Upper lobe of right lung (tissue), 1 donor: ENCODE measurements at places on chromosomes 1 and 21. TPM values are rescaled to one million over a fixed set of nuclear protein-coding genes. Genes with fewer than 3 reads are reported as not detected.
A peak's percentile ranks its signal among the peaks of the same experiment; 100 is the strongest.

DNA sequence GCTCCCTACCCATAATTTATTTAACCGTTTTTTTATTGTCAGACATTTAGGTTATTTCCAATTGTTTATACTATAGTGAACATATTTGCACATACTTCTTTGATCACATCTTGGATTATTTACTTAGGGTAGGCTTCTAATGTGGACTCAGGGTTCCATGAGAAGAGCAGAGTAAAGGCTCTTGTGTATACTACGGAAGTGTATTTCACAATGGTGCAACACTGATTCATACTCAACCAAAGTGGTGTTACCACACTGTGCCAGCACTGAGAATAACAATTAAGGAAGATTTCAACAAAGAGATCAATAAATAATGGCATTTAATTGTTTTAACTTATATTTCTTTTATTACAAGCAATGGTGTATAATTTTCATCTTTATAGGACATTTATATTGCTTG is 251.2 kb downstream of the ZNF326 start:
- H3K4me1 ChIP-seq = no peaks in the 10 kb centered on the region
- no peaks in the 10 kb centered on the region for H3K27me3 ChIP-seq
- no peak overlapping the region for H3K4me3 ChIP-seq
- DNase-seq = no peak

The RPS6KC1 gene
- total RNA-seq = 15.1 TPM

- H3K4me1 ChIP-seq = no peaks in the 10 kb centered on the region
- H3K36me3 ChIP-seq = no peaks in the 10 kb centered on the region
- H3K27me3 ChIP-seq = no peaks in the 10 kb centered on the region
- H3K4me3 ChIP-seq = no peak overlapping the region
- no peak overlapping the region for H3K27ac ChIP-seq
Observed at GRCh38 chr21:14923468-14923867, 141.3 kb downstream of the NRIP1 start.

The CFHR3 gene
- 0.23 TPM for total RNA-seq

DNA sequence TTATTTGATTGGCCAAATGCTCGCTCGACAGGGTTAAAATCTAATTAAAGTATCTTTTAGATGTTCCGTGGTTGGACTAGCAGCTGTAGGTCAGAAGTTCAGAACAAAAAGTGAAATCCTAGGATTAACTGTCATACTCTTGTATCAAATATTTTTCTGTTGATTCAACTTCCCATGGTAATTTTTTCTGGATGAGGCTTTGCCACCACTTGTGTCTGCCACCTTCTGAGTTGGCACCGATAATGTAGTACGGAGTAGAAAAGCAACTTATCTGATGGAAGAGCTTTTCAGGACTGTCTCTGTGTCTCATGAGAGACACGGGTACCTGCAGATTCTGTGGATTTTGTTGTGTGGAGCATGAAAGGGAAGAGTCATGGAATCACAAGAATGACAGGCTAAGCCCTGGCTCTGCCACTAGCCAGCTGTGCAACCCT is 44.6 kb upstream of the CNN3 start:
- no peak overlapping the region for H3K4me3 ChIP-seq
- H3K36me3 ChIP-seq = no peaks in the 10 kb centered on the region
- peak overlapping the region; percentile 47 for H3K27ac ChIP-seq
- no peaks in the 10 kb centered on the region for H3K27me3 ChIP-seq

DNA sequence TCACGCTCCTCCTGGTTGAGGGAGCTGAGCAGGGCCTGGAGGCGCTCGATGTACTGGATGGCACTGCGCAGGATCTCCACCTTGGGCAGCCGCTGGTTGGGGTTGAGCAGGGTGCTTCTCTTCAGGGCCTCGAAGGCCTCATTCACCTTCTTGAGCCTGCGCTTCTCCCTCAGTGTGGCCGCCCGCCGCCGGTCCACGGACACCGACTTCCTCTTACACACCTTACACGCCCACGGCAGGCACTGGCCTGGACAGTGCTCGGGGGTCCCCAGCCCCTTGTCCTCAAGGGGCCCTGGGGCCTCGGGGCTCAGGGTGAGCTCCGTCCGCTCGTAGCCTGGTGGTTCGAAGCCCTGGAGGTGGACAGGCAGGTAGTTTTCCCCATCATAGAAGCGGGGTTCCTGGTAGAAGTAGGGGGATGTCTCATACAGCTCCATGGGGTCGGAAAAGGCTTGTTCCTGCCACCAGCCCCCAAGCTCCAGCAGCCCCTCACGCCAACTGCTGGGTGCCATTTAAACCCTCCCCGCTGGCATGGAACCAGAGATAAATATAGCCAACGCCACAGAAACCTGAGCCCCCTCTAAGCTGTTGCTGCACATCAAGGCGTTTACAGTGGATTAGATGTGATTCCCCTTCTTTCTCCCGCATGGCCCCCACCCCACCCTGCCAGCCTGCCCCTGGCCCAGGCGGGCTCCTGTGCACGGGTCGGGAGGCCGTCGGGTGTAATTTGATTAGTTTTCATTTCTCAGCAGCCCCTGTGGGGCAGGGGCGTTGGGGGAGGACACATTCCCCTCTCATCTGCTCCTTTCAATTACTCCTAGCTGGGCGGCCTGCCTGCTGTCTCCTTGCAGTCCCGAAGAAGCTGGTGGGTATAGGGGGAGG is at the start of gene MYOG:
Gene MYOG (minus strand): TSS at position 485 of the 879 bp plus-strand sequence. CDS start 51 bp downstream, at position 434.
- no peaks in the 10 kb centered on the region for H3K27me3 ChIP-seq
- no peaks in the 10 kb centered on the region for H3K36me3 ChIP-seq
- H3K27ac ChIP-seq = no peak within 1 kb of the TSS
- no peaks in the 10 kb centered on the region for H3K4me1 ChIP-seq

The HMGCL gene
- 40.1 TPM for total RNA-seq

The COL18A1 gene
- 60.4 TPM for total RNA-seq

GRCh38 chr1:176682830-176683535 is 220.0 kb downstream of the PAPPA2 start:
- H3K27me3 ChIP-seq = no peaks in the 10 kb centered on the region
- no peak overlapping the region for H3K4me3 ChIP-seq
- H3K36me3 ChIP-seq = no peaks in the 10 kb centered on the region
- no peak overlapping the region for H3K27ac ChIP-seq
- DNase-seq = no peak

GRCh38 chr1:43455213-43455889 is 1.6 kb upstream of the HYI start:
- H3K27ac ChIP-seq = peak overlapping the region; percentile 89
- no peak for DNase-seq
- H3K27me3 ChIP-seq = no peaks in the 10 kb centered on the region
- H3K36me3 ChIP-seq = peaks cover 14% of the 10 kb centered on the region
- H3K4me1 ChIP-seq = no peaks in the 10 kb centered on the region

- no peaks in the 10 kb centered on the region for H3K36me3 ChIP-seq
- no peak overlapping the region for H3K4me3 ChIP-seq
- DNase-seq = no peak
- no peaks in the 10 kb centered on the region for H3K27me3 ChIP-seq
Observed at GRCh38 chr21:19029816-19030215, 626.2 kb upstream of the TMPRSS15 start.

DNA sequence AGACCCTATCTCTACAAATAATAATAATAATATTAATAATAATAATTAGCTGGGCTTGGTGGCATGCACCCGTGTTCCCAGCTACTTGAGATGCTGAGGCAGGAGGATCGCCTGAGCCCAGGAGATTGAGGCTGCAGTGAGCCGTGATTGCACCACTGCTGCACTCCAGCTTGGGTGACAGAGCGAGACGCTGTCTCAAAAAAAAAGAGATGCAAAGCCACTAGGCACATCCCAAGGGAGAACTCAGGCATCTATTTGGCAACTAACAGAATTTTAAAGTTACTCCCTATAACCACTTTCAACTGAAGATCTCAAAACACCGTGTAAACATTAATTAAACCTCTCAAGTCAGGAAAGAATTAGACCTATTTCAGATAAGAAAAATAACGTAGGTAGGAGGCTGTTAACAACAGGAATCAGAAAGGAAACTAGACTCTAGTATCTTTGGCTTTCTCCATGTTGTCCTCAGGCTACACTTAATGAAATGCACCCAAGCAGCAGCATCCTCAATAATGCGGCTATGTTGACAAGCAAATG is 3.7 kb downstream of the RNF19B start:
- H3K27ac ChIP-seq = no peak overlapping the region
- no peak for DNase-seq
- no peak overlapping the region for H3K4me3 ChIP-seq
- no peaks in the 10 kb centered on the region for H3K27me3 ChIP-seq

DNA sequence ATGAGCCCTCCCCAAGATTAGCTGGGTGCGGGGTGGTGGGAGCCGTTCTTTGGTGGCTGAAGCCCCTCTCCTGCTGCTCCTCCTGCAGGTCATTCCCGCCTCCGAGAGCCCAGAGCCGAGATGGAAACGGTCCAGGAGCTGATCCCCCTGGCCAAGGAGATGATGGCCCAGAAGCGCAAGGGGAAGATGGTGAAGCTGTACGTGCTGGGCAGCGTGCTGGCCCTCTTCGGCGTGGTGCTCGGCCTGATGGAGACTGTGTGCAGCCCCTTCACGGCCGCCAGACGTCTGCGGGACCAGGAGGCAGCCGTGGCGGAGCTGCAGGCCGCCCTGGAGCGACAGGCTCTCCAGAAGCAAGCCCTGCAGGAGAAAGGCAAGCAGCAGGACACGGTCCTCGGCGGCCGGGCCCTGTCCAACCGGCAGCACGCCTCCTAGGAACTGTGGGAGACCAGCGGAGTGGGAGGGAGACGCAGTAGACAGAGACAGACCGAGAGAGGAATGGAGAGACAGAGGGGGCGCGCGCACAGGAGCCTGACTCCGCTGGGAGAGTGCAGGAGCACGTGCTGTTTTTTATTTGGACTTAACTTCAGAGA is 448 bp downstream of the G0S2 start:
- peaks cover 21% of the 10 kb centered on the region for H3K4me1 ChIP-seq
- peak overlapping the region; percentile 55 for H3K4me3 ChIP-seq
- no peaks in the 10 kb centered on the region for H3K36me3 ChIP-seq
- peak overlapping the region; percentile 38 for H3K27ac ChIP-seq

GRCh38 chr21:31987696-31988095 is 114.9 kb downstream of the HUNK start:
- no peaks in the 10 kb centered on the region for H3K36me3 ChIP-seq
- no peaks in the 10 kb centered on the region for H3K27me3 ChIP-seq
- DNase-seq = peak; percentile 61
- H3K27ac ChIP-seq = no peak overlapping the region
- no peak overlapping the region for H3K4me3 ChIP-seq

GRCh38 chr1:154751690-154752089 is 118.4 kb downstream of the KCNN3 start:
- H3K4me3 ChIP-seq = no peak overlapping the region
- no peak for DNase-seq
- no peaks in the 10 kb centered on the region for H3K36me3 ChIP-seq

- H3K4me1 ChIP-seq = no peaks in the 10 kb centered on the region
- peaks cover 12% of the 10 kb centered on the region for H3K27me3 ChIP-seq
- H3K4me3 ChIP-seq = no peak overlapping the region
- peaks cover 4% of the 10 kb centered on the region for H3K36me3 ChIP-seq
- H3K27ac ChIP-seq = no peak overlapping the region
- DNase-seq = no peak
Observed at GRCh38 chr1:246784621-246785493, 60.6 kb downstream of the SCCPDH start.

DNA sequence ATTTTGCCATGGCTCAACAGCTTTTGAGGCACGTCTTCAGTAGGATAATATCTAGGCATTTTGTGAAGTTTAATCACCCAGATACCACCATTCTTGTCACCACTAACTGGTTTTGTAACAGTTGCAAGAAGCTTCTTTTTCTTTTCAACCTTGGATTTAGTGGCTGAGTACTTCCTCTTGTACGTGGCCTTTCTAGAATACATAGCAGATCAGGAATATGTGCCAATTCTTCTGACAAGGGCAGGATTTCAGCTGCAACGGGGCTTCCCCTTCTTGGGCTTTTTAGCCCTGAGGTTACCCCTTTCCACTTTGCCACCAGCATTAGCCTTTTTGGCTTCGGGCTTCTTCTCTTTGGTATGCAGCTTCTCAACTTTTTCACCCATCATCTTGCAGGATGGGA is 79.3 kb upstream of the WARS2 start:
- no peaks in the 10 kb centered on the region for H3K36me3 ChIP-seq
- no peaks in the 10 kb centered on the region for H3K4me1 ChIP-seq
- no peak overlapping the region for H3K27ac ChIP-seq
- H3K27me3 ChIP-seq = no peaks in the 10 kb centered on the region

DNA sequence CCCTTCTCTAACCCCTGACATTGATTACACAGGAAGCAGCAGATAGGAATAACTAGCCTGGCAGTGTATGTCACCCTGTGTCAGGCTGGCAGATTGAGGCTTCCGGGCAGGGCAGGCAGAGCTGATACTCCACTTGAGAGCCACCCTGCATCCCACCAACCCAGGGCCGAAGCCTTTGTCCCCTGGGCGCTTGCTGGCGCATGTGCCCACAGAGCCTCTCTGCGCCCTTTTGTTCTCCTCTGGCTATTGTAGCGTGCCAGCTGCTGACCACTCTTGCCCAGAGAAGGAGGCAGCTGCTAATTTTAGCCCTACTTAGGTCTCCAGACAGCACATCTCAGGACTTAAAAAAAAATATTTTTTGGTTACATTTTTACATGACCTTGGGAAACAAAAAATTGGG is 304.9 kb downstream of the HHAT start:
- no peaks in the 10 kb centered on the region for H3K27me3 ChIP-seq
- H3K4me3 ChIP-seq = no peak overlapping the region
- no peak overlapping the region for H3K27ac ChIP-seq
- H3K36me3 ChIP-seq = no peaks in the 10 kb centered on the region
- no peaks in the 10 kb centered on the region for H3K4me1 ChIP-seq

DNA sequence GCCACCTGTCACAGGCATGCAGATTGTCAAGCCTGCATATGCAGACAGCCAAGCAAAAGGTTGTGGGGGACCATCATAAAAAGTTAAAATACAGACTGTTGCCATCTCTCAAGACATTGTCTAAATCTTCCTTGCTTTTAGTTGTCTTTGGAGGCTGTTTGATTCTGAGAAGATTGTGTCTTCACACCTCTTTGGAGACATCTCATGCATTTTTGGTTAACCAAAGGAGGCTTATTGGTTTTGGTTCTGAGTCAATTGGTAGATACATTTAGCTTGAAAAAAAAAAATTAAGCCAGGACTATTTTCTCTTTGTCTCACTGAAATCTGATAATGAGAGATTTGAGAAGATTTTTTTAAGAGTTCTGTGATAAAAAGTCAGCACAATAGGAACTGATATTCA is 217.6 kb downstream of the LYPLAL1 start:
- DNase-seq = no peak
- H3K4me1 ChIP-seq = no peaks in the 10 kb centered on the region
- no peak overlapping the region for H3K27ac ChIP-seq
- no peak overlapping the region for H3K4me3 ChIP-seq

GRCh38 chr1:147084273-147085096 is 87.8 kb downstream of the PRKAB2 start:
- H3K27me3 ChIP-seq = peaks cover 38% of the 10 kb centered on the region
- peak overlapping the region; percentile 59 for H3K4me3 ChIP-seq
- DNase-seq = no peak
- no peaks in the 10 kb centered on the region for H3K36me3 ChIP-seq
- H3K27ac ChIP-seq = peak overlapping the region; percentile 81

DNA sequence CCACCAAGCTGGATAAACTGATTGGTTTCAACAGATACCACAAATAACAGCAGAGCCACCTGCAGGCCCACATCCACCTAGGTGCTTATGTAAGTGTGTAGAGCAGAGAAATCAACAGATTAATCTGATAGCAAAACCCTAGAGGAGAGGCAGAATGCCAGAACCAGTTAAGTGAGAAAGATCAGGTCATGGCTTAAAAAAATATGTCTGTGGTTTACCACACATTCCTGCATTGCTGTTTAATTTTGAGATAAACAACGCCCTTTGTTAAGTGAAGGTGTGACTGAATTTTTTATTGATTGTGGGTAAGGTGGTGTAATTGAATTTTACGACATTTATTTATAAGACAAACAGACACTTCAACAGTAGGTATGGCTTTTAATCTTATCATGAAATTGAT is 21.2 kb downstream of the CRNN start:
- H3K27me3 ChIP-seq = no peaks in the 10 kb centered on the region
- no peaks in the 10 kb centered on the region for H3K36me3 ChIP-seq
- H3K4me1 ChIP-seq = no peaks in the 10 kb centered on the region

The TMED5 gene
- 92.7 TPM for total RNA-seq
